ENCODE measurements at places on chromosomes 6 and 20.

DNA sequence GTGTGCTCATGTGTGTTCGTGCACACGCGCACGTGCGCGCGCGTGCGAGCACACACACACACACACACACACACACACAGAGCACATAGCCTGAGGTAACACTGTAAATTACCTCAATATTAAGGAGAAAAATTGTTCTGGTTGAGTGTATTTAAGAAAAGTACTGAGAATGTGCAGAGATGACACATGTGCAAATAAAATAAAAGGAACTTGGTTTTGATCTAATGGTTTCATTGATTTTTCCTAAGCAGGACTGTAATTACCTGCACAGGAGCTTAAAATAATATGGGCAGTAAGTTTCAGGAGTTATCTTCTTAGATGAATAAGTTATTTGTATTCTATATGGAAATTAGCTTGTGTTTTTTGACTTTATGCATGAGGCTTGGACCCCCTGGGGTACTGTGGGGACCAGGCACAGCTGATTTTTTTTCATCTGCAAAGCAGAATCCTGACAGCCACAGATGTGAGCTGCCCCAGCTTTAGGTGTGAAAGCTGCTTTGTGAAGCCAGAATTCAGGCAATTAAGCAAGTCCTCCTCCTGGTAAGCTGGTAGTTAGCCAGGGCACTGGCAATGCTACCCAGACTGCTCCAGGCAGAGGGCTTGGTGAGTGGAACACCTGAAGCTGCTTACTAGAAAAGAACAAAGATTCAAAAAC lies 1040.6 kb upstream of the CITED2 start:
- DNase-seq = no peak

DNA sequence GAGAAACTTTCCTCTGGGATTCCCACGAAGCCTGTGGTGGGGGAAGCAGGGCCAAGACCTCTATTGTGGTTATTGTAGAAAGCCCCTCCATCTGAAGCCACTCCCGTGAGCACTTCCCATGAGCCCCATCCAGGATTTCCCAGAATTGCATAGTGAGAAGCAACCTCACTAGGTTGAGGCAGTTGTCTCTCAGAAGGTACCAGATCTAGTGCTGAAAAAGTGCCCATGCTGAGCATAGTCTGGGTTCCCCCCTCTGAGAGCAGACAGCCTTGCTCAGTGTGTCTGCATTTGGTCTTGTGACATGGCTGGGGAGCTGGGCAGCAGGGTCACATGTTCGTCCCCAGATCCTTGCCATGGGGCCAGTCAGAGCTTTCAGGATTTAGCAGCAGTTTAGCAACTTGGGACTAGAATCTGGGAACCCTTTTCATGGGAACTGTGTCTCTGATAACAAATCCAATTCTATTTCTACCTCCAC lies 38.6 kb downstream of the SLC9A8 start:
- DNase-seq = no peak

- DNase-seq = no peak
Observed at GRCh38 chr20:44702776-44703175, 12.4 kb upstream of the CCN5 start.

DNA sequence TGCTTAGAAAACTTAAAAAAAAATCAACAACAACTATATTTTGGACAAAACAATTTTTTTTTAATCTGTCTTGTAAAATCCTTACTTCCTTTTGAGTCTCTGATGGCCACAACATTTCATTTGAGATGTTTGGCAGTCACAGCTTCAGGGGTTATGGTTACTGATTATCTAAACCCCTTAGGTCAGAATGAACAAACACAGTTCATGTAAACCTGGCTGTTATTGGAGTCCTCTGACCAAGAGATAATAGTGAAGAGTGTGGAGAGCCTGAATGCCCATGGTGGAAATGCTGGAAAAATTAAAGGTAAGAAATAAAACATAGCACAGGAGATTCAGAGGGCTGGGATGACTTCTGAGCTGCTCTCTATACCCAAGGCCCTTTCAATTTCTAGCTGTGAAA lies 38.2 kb downstream of the TMX4 start:
- peak; percentile 68 for DNase-seq

DNA sequence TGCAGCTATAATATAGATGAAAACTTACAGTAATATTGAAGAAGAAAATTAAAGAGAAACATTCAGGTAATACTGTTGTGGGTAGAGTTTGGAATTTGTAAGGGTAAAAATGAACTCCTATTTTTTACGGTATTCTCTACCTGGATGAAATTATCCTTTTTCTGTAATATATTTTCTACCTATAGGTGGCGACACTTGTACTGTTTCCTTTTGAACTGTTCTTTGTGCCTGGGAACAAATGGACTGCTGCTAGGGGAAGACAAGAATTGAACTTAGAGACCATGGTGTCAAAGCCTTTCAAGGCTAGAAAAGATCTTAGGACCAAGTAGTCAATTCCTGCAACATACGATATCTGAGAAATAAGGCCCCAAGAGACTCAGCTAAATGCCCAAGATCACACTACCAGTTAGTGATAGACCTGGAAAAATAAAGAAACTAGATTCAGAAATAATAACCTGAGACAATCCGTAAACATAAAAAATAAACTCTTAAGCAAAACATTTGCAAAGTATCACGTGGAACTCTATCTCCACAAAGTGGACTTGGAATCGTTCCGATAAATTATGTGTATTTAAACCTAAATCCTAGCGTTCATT lies 383.8 kb downstream of the TFAP2A start:
- no peak for DNase-seq

GRCh38 chr6:166087852-166088251 lies 79.8 kb downstream of the TBXT start:
- DNase-seq = no peak

GRCh38 chr6:12546410-12547002 lies 170.1 kb upstream of the PHACTR1 start:
- no peak for DNase-seq

DNA sequence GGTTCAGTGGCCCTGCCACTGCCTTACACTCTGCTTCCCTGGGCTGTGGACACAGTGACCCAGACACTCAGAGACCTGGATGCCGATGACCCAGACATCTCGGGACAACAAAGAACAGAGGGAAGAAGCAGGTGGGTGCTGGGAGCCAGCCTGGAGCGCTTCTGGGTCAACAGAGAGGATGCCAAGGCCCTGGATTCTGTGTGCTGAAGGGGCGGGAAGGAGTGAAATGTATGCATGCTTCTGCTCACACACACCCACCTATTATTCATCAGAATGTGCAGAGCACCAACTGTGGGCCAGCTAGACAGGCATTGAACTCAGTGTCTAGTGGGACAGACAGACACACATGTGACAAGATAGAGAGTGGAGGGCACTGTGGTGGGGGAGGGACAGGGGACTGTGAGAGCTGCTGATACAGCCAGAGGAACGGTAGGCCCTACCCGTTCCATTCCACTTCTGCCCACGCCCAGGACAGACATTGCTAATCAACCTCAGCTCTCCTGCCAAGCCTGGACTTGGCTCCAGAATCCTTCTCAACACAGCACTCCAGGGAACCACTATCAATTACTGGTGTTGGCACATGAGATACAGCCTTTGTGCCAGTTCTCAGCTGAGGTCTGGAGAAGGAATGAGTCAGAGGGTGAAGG lies 20.2 kb downstream of the KCNK15 start:
- no peak for DNase-seq

DNA sequence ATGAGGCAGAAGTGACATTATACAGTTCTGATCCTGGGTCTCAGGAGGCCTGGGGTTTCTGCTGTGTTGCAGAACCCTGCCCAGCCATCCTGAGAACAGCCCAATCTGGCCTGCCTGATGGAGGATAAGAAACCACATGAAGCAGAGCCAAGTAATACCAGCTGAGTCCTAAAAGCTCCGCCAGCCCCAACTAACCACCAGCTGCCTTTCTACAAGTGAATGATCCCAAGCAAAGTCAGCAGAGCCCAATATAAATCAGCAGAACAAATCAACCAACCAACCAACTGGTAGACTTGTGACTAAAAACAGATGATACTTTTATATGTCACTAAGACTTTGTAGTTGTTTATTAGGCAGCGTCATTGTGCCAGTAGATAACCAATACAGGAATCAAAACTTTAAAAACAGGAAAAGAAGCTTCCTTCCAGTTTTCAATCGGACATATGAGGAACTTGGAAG lies 52.1 kb downstream of the SNX5 start:
- no peak for DNase-seq

GRCh38 chr6:110085285-110085684 lies 94.2 kb downstream of the WASF1 start:
- DNase-seq = no peak

GRCh38 chr20:43843096-43843964 lies 71.3 kb upstream of the TOX2 start:
- no peak for DNase-seq

DNA sequence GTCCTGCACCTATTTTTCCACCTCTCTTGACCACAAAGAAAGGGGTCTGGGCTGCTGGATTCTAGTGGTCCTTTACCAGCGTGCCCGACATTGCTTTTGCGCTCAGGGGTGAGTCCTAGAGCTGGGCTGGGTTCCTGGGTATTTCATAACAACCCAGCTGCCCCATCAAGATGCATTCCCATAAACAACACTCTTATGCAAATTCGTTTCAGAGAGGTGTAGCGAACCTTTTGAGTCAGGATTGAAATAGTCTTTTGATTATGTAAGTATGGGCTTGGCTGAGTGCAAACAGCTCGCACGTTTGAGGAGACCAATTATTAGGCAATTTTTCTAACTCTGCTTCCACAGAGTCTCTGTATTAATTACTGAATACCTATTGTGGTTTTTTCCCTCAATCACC lies 13.7 kb downstream of the ACOT13 start:
- DNase-seq = no peak

- DNase-seq = no peak
Observed at GRCh38 chr6:159440911-159441703, 251.9 kb downstream of the SOD2 start.

DNA sequence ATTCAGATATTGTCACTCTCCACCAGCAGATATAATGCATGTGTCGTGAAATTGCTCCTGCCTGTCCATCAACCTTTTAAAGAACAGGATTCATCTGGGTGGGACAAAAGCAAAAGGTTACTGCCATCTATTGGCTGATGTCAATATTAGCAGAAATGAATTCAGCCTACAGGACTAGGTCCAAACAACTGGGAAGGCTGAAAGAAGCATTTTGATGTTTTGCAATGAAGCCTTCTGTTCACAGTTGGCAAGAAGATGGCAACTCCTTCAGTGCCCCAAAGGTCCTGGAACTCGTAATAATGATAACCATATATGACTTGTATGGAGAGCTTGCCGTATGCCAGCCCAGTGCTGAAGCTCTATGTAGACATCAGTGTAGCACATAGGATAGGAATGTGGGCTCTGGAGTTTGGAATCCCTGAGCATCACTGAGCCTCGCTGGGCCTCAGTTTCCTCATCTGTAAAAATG lies 7.5 kb downstream of the BCAS1 start:
- peak; percentile 95 for DNase-seq

- no peak for DNase-seq
Observed at GRCh38 chr6:159483259-159483658, 209.8 kb downstream of the SOD2 start.

GRCh38 chr6:155628306-155628705 lies 172.7 kb upstream of the NOX3 start:
- no peak for DNase-seq

GRCh38 chr6:124963416-124963785 lies 1.2 kb downstream of the RNF217 start:
- DNase-seq = no peak

DNA sequence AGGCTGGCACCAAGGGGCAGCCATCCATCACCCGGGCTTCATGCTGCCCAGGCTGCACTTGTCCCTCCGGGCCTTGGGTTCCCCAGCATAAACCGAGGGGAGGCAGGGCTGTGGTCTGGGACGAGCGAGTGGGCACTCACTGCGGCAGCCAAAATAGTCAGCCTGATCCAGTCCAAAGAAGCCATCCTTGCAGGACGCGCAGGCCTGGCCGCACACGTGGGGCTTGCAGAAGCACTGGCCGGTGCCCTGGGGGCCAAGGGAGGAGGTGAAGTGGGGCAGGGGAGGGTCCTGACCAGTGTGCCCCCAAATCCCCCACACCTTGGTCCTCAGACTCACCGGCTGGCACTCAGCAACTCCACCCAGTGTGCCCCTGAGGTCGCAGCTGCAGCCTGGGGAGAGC lies 32.1 kb downstream of the ADRM1 start:
- DNase-seq = no peak

GRCh38 chr6:148996815-148997214 lies 250.0 kb downstream of the UST start:
- DNase-seq = no peak

GRCh38 chr20:62482146-62482809 lies 6.5 kb upstream of the GATA5 start:
- DNase-seq = no peak

DNA sequence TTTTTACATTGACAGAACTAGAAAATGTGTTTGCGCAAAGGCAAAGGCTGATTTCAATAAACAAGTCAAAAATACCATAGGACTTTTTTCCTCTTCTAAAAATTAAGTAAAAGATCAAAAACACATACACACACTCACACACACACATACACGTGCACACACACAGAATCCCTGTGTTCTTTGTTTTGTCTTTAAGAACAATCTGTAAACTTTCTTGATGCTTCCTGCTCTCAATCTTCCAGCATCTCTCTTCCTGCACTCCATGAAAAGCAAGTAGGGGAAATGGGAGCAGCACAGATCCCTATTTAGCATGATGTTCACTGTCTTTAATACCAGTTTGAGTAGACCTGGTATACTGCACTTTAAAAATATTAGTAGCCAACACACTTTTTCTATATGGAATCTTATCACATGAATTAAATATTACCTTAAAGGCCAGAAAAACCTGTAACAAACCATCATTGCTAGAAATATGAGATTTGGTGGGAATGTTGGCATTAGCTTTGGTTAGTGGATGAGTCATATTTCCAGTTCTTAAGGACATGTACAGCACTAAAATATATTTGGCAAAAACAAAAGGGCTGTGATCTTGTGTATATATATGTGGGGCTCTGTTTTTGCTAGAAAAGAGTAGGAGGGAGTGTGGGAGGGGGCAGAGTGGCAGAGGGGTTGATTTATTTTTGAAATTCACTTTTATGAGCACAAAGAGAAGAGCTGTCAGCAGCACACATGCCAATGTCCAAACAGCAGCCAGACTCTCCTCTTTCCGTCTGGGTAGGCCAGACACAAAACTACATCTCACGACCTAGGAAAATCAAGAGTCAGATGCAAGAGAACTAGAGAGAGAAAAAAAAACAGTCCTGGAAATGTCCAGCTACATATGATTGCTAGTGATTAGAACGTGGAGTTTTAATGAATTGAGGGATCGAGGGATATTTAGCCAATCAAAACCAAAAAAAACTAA lies 4.6 kb downstream of the PTPRK start:
- DNase-seq = no peak

DNA sequence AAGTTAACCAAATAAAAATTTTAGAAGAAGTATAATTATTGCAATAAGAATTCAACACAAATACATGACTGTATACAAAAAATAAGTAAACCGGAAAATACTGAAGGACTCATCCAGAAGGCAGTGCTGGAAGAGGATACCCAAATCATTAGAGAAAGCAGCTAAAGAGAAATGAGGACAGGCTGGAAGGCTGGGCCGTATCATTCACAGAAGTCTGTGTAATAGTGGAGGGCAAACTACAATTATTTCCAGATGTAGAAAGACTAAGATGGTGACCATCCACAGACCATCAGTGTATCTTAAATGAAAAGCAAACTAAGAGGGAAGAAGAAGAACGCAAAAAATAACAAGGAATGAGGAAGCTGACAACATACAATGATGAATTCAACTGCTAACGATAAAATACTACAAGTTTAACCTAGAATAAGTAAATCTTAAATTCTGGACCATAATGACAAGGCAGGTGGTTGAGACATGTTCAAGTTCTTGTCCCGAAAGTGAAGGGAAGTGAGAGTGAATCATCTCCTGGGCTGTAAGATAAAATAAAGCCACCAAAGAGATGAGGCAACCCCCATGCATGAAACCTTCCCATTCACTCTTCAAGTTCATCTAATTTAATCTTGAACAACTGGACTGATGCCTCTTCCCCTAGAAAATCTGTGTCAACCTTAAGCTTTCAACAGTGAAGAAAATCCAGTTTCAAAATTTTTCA lies 71.5 kb downstream of the SLC23A2 start:
- no peak for DNase-seq
